ENCODE measurements at places on chromosomes 2 and 18.

DNA sequence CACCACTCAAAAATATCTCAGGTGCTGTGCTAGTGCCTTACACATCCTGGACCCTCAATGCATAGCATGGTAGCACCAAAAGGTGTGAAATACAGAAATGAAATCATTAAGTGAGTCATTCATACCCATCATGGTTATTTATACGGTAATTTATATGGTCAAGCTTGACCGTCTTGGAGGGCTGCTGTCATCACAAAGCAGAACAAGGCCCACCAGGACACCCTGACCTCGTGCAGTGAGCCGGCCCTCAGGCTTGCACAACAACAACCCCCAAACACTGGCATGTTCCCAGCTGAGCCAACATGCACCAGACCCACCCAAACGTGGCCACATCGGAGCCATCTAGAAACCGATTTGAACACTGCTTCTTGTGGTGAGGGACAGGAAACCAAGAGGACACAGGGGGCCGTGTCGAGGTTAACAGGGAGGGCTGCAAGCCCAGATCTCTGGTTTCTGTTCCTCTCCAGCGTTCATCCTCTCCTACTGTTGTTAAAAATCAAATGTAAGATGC is 378.5 kb upstream of the ID2 start:
- DNase-seq, result peak; percentile 57

GRCh38 chr18:907885-908757 is 3.5 kb downstream of the ADCYAP1 start:
- DNase-seq, result no peak

- DNase-seq, result no peak
These were observed 124.8 kb downstream of the PHLPP1 start for GRCh38 chr18:62839874-62840713.

- DNase-seq, result no peak
These were observed 223.2 kb upstream of the APCDD1 start for GRCh38 chr18:10231220-10231619.

DNA sequence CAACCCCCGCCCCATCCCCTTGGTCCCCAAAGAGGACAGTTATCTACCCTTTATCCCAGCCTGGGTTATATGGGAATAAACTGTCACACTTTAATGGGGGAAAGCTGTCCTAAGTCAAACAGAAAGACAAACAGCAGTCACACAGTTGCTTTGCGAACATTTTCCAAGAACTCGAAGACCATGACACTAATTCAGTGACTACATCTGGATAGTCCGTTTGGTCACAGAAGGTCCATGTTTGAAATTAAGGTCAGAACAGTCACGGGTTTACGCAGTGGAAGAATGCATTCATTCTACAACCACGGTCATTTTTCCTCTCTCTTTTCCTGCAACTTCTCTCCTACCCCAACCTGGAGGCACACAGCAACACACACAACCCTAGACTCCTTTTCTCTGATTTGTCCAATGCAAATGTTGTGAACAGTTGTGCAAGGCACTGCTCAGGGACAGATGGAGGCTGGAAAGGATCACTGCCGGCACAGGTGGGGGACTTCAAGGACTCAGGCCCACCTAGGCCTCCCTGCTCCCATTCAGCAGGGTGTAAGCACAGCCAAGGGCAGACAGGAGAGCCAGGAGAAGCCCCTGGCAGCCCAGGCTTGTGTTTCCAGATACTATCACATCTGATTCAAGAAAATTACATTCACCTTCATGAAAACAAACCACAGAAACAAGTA is 39.9 kb downstream of the ZNF516 start:
- no peak for DNase-seq

GRCh38 chr2:103268841-103269498 is 507.1 kb downstream of the TMEM182 start:
- DNase-seq, result no peak

DNA sequence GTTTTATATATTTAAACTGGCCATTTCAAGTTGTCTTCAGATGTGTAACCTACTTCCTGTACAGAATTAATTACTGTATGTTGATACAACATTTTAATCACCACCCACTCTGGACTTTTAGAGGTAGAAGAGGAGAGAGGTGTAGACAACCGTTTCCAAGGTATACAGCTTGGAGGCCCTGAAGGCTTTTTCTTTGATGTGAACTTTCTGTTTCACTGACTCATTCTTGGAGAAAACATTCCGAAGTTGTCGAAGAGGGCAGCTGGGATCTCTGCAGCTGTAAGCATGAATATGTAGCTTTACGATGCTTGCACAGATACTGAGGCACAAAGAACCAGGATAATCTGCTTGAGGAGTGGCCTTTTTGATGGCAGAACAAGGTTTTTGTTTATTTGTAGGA is 137.0 kb downstream of the NCKAP5 start:
- DNase-seq, result no peak

DNA sequence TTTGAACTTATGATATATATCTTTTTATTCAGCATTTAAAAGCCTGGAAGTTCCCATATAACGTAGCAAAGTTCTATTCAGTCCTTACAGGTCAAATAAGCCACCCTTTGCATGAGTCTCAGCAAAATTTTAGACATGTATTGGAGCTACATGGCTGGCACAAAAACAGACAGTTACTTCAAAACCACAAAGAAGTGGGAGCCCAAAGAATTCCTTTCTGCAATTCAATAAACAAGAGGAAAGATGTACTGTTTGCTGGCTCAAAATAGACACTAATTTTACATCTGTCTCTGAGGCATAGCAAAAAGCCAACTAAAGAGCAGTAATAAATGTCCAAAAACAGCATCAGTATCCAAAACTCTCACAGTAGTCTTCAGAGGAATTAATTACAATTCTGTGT is 87.0 kb downstream of the ZEB2 start:
- DNase-seq, result no peak

DNA sequence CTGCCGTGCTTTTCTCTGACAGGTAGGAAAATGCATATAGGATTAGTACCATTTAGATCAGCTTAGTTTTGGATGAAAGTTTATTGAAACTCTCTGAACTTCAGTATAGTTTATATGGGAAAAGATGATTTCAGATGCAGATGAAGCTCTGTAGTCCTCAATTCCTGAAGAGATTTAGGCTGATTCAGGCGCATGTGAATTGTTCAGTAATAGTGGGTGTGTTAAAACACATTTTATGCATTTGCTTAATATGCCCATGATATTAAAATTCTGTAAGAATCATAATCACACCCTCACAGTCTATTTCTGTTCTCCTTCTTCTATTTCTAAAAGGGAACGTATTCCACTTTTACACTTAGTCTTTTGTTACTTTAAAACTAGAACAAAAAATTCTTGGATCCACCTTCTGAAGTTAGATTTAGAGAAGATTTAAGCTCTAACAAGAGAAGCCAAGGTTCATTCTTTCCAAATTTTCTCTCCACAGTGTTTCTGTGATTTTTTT is 44.5 kb upstream of the FAM237A start:
- no peak for DNase-seq

- no peak for DNase-seq
These were observed 202.5 kb downstream of the LRRTM1 start for GRCh38 chr2:80102026-80102425.

GRCh38 chr2:224565452-224566035 is 19.6 kb downstream of the CUL3 start:
- no peak for DNase-seq

DNA sequence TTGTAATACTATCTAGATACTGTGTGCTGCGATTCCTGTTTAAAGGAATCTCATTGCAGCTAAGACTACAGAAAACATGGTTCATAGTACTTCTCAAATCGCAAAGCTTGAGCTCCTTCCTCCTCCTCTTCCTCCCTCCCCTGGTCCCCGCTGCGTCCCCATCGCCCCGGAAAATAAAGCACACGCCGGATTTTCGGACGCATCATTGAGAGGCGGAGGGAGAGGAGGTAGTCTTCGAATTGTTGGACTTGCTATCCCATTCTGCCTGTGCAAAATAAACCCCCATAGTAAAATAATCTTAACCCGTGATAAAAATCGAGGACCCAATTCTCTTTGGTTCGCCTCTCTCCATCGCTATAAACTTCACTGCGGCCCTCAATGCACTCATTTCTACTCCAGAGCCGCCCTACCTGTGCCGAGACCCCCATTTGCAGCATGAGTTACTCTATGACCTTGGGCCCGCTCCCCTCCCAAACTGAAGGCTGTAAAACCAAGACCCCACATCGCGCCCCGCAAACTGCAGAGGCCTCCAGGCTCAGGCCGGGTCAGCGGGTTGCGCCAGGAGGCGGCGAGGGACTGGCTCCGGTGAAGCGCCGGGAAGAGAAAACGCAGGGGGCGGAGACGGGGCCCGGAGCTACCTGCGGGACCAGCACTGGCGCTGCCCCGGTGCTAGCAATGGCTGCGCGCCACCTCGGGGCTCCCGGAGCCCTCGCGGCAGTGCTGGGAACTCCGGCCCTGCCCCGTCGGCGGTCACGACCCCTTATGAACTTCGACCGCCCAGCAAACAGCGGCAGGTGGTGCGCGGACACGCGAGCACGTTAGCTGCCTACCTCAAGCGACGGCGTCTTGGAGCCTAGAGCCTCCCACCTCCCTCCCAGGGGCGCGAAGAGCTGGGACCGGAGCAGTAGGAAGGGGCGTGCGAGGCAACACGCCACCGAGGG is 649 bp downstream of the ESCO1 start:
- no peak for DNase-seq

DNA sequence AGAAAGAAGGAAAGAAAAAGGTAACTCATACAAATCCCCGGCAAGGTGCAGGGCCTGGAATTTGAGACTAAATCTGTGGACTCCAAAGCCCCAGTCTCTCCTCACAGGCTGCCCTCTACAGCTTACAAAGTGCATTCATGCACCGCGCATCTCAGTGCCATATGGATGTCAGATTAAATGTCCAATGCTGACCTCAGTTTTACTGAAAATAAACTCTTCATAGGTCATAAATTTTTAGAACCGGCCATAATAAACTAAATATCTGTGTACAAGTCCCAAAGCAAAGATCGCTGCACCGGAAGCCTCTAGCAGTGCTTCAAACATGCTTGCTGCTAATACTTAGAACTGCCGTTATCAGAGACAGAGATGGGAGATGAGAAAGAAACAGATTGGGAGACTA is 17.7 kb downstream of the ST6GAL2 start:
- DNase-seq, result no peak

DNA sequence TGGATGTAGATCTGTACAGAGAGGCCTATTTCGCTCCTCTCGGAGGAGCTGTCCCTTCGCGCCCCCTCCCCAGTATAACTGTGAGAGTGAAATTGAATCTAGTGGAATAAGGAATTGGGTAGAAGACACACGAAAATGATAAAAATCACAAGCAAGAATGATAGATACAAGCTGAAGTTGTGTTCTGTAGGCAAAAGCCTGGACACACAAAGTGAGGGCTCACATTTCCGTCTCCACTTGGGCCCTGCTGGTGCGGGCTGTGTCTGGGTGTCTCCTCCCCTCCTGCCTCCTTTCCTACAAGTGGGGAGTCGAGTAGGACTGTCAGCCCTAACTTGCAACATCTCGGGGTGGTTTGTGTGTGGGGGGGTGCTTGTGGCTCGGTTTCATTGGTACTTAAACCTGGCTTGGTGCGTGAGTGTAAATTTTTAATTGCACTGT is 457 bp upstream of the SP9 start:
- DNase-seq, result no peak

DNA sequence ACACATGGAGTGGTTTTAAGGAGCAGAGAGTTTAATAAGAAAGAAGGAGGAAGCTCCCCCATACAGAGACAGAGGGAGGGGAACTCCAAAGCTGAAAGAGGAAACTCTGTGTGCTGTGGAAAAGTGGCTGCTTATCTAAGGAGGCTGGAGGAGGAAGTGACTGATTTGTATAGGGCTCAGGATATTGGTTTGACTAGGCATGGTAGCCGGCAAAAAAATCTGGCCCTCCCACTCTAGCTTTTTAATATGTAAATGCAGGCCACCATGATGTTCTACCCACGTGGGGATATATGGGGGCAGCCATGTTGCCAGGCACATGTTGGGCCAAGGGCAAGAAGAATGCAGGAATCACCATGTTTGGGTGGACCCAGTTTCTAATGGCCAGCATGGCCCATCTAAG is 64.3 kb downstream of the HNMT start:
- DNase-seq, result no peak

DNA sequence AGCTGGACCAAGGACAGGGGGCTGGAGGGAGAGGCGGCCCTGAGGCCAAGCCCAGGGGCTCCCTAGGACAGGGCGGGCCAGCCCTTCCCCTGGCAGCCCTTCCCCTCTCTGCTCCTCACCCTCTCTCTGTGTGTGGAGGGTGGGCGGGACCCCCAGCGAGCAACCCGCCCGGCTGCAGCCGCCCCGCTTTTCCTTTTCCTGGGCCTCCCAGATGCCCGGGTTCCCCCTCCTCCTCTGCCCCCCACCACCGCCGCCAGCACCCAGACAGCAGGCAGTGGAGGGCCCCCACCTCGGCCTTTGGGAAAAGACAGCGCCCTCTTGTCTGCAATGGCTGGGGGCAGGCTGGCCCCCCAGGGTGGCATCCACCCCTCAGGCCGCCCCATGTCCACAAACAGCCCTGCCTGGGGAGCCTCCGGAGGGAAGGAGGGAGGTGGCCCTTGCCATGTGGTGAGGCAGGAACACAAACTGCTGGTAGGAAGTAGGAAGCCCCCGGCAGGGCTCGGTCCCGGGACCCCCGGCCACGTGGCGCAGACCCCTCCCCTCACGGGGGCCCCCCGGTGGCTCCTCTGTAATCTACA is 135.1 kb upstream of the CTDP1 start:
- DNase-seq, result no peak

DNA sequence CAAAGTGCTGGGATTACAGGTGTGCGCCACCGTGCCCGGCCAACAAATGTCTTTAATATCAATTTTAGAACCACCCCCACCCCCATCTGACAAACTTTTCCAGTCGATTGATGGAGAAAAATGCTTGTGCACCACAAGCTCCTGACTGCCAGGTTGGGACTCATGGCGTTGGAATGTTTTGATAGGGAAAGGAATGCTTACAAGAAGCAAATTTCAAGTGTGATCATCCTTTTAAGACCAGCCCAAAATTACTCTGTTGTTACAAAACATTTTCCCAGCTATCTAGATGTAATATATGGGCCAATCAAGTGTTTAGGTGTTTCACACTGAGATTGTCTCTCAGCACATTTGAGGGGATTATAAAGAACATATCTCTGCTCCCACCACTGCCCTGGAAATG is 45.2 kb downstream of the UBXN4 start:
- DNase-seq, result no peak

DNA sequence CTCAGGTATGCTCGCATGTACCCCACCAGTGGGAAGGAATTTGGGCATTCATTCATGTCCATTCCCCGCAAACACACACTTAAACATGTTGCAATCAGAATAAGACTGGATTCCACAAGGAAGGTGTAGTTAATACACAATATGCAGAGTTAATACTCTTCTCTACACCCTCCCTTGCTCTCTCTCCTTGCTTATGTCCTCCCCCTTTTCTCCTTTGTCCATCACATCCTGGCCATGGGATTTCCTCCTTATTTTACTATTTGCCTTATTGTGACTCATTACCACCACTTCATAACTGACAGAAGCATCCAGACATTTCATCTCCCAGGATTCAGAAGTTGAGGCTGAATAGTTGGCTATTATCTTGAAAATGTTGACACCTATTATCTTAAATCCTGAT is 473.8 kb upstream of the SPHKAP start:
- no peak for DNase-seq

Measured in stimulated activated CD8-positive, alpha-beta memory T cell treated with anti-CD3 and anti-CD28 coated beads, Interleukin-15, amount 100 ng/mL, for 1 hour (primary cell).